Body of pancreas (tissue), 4 donors: ENCODE measurements at places on chromosomes 11 and 22. TPM values are rescaled to one million over a fixed set of nuclear protein-coding genes. Genes with fewer than 3 reads are reported as not detected.

DNA sequence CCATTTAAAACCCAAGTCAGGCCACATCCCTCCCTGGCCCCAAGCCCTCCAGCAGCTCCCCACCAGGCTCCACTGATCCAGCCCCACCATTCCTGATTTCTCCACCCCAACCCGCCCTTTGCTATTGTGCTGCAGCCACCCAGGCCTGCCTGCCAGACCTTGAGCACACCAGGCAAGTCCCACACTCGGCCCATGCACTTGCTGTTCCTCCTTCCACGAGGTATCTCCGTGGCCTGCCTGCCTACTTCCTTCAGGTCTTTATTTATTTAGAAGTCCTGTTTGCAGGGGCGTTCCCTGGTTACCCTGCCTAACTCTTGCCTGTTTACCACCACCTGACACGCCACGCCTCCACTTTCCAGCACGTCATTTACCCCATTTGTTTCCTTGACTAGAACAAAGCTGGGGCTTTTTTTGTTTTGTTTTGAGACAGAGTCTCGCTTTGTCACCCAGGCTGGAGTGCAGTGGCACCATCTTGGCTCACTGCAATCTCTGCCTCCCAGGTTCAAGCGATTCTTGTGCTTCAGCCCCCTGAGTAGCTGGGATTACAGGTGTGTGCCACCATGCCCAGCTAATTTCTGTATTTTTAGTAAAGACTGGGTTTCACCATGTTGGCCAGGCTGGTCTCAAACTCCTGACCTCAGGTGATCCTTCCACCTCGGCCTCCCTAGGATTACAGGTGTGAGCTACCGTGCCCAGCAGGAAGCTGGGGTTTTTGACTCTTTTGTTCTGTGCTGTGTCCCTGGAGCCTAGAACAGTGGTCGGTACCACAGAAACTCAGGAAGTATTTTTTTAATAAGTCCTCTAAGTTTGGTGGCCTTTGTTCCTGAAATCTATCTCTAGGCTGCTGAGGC, 6.7 kb downstream of the CENPM start:
- no peak overlapping the region for H3K4me3 ChIP-seq
- H3K36me3 ChIP-seq = no peaks in the 10 kb centered on the region
- peaks cover 6% of the 10 kb centered on the region for H3K4me1 ChIP-seq
- no peak overlapping the region for H3K27ac ChIP-seq
- no peak for DNase-seq
- H3K27me3 ChIP-seq = no peaks in the 10 kb centered on the region

DNA sequence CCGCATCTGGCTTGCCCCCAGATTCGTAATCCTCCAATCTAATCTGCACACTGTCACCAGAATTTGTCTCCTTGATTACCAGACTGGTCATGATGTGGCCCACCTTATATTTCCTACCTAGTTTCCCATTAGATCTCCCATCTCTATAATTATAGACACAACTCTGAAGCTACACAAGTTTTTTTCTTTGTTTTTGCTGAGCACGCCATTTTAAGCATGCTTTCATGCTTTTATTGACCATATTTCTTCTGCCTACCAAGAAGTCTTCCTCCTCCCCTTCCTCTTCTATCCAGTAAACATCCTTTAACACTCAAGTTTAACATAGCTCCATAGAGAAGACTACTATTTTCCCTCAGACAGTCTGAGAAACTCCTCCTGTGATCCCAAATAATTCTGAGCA, 24.3 kb upstream of the DEPDC7 start:
- H3K27me3 ChIP-seq = no peaks in the 10 kb centered on the region
- H3K4me1 ChIP-seq = no peaks in the 10 kb centered on the region
- no peak for DNase-seq
- no peaks in the 10 kb centered on the region for H3K36me3 ChIP-seq

- no peaks in the 10 kb centered on the region for H3K36me3 ChIP-seq
- DNase-seq = no peak
- no peak overlapping the region for H3K4me3 ChIP-seq
- no peaks in the 10 kb centered on the region for H3K4me1 ChIP-seq
- no peak overlapping the region for H3K27ac ChIP-seq
- H3K27me3 ChIP-seq = no peaks in the 10 kb centered on the region
Observed at GRCh38 chr11:120651396-120651795, 139.8 kb downstream of the GRIK4 start.

- H3K4me3 ChIP-seq = peak overlapping the region; percentile 33
- peak; percentile 23 for DNase-seq
- no peaks in the 10 kb centered on the region for H3K27me3 ChIP-seq
- peak overlapping the region; percentile 64 for H3K27ac ChIP-seq
- no peaks in the 10 kb centered on the region for H3K36me3 ChIP-seq
Observed at GRCh38 chr11:112085822-112086421, 634 bp downstream of the TIMM8B start.

GRCh38 chr11:126392633-126393013, 37.1 kb downstream of the ST3GAL4 start:
- no peaks in the 10 kb centered on the region for H3K27me3 ChIP-seq
- H3K4me1 ChIP-seq = no peaks in the 10 kb centered on the region
- no peaks in the 10 kb centered on the region for H3K36me3 ChIP-seq
- no peak for DNase-seq
- H3K4me3 ChIP-seq = no peak overlapping the region
- no peak overlapping the region for H3K27ac ChIP-seq

DNA sequence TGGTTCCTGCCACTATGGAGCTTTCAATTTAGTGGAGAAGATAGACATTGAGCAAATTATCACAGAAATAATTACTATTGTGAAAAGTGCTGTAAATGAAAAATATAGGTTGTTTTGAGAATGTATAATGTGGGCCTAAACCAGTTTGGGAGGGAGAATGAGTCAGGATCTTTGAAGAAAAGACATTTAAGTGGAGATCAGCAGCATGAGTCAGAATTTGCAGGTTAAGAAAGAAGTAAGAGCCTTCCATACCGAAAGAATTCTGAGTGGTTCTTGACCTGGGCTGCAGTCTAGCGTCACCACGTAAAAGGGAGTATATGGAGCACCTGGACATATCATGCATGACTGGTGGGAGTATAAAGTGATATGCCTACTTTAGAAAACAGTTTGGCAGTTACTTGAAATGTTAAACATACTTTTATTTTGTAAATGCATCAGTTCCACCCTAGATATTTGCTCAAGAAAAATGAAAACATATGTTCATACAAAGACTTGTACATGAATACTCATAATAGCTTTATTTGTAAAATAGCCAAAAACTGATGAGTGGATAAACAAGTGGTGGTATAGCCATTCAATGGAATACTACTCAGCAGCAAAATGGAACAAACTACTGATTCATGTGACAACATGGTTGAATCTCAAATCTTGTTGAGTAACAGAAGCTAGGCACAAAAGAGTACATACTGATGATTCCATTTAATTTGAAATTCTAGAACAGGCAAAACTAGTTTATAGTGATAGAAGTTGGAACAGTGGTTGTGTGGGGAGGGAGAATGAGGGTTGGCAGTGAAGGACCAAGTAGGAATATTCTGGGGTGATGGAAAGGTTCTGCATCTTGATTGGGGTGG, 99.2 kb downstream of the STIM1 start:
- H3K4me3 ChIP-seq = no peak overlapping the region
- no peak overlapping the region for H3K27ac ChIP-seq
- peaks cover 7% of the 10 kb centered on the region for H3K4me1 ChIP-seq
- no peaks in the 10 kb centered on the region for H3K27me3 ChIP-seq
- DNase-seq = no peak

GRCh38 chr11:123301696-123302400, 106.8 kb upstream of the CLMP start:
- peaks cover 11% of the 10 kb centered on the region for H3K4me1 ChIP-seq
- DNase-seq = peak; percentile 36
- H3K4me3 ChIP-seq = no peak overlapping the region
- no peaks in the 10 kb centered on the region for H3K36me3 ChIP-seq
- no peak overlapping the region for H3K27ac ChIP-seq

OAF gene
- total RNA-seq = 67.7 TPM

RPS13 gene
- 806 TPM for total RNA-seq
